Spinal cord (tissue), 10 donors: ENCODE measurements at places on chromosomes 12 and 14.

- DNase-seq = no peak
Measured at GRCh38 chr12:68036642-68037041, 47.4 kb downstream of the IFNG-AS1 start.

- DNase-seq = no peak
Measured at GRCh38 chr14:34699873-34700621, 14.3 kb downstream of the CFL2 start.

DNA sequence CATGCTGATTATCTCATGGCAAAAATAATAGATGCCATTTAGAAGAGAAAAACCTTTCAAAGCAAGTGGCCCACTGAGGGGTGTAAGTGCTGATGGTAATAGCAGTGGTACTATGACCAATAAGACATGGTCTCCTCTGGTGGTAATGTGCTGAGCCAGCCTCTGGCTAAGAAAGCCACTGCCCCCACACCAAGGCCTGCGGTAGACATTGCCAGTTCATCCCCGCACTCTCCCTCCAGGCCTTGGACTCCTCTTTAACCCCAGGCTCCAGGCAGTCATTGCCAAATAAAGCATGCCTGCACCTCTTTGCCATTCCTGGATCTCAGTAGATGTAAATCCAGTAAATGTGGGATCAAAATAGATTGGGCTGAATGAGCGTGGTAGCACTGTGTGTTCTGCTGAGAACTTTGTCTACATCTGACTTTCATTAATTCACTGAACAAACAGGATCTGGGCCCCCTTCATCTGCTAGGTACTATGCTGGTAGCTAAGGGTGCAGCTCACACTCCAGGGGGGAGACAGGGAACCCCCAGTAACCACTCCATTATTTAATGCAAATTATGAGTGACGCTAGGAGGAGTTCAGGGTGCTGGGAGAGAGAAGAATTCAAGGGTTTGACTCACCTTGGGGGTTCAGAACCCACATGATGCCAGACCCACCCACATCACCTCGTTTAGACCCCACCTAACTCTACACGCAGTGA is 89.3 kb downstream of the BCL11B start:
- no peak for DNase-seq

- no peak for DNase-seq
Measured at GRCh38 chr12:39816671-39817185, 197.1 kb upstream of the ABCD2 start.

GRCh38 chr12:108711489-108712164 is 19.7 kb downstream of the CORO1C start:
- DNase-seq = no peak

DNA sequence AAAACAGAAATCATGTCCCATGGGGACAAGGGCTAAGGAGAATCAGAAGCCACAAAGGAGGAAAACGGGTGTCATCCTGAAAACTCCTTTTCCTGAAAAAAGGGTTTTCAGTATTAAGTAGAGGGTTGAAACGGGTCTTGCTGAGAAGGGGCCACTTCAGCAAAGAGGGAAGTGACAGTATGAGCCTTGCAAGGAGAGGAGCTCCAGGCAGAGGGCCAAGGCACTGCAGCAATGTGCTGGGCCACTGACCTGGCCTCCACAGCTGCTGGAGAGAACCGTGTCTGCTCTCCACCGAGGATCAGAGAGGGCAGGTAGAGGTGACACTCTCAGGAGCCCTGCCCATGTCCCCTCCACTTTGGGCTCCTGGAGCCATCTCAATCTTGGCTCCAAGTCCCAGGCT is 103.3 kb downstream of the NCOR2 start:
- no peak for DNase-seq

- no peak for DNase-seq
Measured at GRCh38 chr12:49796155-49796554, 32.1 kb downstream of the NCKAP5L start.

DNA sequence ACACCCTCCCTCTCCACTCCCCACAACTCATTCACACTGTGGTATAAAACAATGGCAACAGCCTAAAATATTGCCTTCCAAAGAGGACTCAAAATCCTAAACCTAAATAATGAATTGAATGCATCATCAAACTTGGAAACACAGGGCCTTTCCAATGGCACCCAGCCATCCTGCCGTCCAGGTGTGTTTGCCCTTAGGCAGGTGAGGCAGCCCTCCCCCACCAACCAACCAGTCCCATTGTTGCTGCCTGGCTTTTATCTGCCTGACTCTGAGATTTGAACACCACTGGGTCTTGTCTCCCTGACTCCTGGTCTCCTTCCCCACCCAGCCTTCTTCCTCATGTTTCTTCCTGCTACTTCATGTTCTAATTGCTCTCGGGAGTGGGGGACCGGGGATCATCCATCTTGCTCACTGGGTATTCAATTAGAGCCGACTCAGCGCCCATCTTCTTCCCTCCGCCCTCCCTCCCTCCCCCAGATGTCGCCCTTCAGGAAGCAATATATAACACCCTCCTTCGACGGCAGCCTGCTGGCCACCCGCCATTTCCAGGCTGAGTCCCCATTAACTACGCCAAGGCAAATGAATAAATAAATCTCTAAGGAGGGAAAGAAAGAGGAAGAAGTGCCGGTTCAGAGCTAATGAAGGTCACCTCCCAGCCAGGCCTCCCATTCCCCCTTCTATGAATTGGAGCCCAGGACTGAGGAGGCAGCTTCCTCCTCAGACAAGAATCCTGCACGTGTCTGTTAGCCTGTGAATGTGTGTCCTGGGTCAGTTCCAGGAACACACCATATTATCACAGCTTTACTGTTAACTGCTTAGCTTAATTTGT is 36.3 kb upstream of the NTF3 start:
- DNase-seq = no peak

GRCh38 chr12:30466093-30466585 is 229.5 kb downstream of the IPO8 start:
- DNase-seq = no peak

DNA sequence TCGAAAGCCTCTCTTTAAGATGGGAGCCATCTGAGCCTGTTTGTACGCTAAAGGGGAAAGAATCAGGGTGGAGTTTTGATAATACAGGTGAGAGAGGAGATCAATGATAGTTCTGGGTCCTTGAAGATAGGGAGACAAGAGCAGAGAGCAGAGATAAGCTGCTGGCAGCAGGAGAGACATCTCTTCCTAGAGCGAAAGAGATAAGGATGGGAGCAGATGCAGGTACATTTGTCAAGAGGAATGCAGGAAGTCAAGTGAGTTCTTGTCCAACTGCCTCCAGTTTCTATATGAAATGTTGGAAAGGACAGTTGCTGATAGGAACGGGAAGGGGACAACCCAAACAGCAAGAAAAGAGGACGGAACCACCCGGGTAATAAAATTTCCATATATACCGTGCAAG is 24.7 kb upstream of the HIF1A start:
- DNase-seq = no peak

- DNase-seq = no peak
Measured at GRCh38 chr12:107404981-107405380, 280.6 kb upstream of the PWP1 start.

DNA sequence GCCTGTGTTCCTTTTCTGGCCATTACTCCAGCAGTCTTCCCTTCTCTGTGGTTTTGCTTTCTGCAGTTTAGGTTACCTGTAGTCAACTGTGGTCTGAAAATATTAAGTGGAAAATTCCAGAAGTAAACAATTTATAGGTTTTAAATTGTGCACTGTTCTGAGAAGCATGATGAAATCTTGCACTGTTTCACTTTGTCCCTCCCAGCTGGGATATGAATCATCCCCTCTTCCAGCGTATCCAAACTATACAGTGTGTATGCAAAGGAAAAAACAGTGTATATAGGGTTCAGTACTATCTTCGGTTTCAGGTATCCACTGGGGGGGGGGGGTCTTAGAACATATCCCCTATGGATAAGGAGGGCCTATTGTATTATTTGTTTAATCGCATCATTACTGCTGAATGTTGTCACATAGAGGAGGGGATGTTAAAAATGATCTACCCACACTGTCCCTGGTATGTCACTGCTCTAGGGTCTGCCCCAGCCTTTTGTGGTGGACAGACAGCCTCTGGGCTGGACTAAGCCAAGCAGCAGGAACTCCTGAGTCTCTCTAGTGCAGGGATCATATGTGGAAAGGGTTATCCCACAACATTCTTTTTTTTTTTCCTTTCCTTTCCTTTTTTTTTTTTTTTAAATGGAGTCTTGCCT is 109.1 kb upstream of the MAX start:
- DNase-seq = no peak

DNA sequence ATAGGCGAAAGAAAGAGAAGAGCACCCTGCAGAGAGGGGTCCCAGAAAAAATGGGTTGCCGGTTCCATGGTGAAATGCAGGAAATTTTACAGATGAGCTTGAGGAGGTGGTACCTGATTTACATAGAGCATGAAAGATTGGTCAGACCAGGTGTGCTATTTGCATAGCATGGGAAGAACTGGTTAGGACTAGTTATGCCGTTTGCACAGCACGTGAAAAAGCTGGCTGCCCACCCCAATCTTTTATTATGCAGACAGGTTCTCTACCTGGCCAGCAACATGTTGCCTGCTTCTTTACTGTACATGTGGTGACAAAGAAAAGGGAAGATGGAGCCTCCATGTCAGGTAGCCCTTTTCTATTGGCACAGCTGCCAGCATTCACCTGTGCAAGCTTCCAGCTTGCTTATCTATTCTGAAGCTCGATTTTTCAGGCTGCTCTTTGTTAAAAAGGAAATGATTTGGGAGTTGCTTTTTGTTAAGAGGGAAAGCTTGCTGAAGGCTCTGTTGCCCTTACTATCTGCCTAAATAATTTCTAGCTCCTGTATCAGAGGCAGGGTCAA is 62.9 kb upstream of the ELK3 start:
- no peak for DNase-seq

GRCh38 chr14:105483300-105484068 is 3.2 kb upstream of the CRIP1 start:
- DNase-seq = no peak

DNA sequence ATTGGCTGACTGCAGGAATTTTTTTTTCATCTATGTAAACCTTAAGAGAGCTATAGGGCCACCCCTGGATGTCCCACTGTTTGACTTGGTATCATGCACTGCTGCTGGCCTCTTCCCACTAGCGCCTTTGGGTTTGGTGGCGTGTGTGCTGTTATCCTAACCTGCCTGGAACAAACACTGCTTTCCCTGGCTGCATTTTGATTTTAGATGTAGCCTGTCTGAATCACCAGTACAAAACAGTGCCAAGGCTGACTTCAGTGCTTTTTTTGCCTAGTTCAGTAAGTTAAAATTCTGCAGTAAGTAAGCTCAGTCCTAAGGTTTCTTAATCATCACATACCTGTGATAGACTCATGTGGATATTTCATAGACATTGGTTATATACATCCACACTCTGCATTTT is 99.2 kb downstream of the EML1 start:
- no peak for DNase-seq
